ENCODE measurements at places on chromosomes 5 and 9.

DNA sequence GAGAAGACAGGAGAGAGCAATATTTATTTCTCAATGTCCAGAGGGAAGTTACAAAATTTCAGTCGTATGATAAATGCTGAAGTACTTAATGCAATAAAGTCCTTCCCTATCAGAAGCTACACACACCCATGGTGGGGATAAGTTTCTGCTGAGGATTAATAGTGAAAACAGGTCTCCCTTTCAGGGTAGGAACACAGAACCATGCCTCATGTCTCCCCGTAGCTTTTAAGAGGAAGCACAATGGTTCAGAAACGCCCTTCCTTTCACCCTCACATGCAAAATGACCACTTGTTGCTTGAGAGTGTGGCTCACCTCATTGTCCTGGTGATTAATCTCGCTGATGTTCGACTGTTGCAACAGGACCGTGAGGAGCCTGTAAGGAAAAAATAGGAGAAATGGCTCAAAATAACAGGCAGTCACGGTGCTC is 73.6 kb downstream of the ANKRD55 start:
- ATAC-seq = peak; percentile 51

- peak; percentile 18 for ATAC-seq
Observed at GRCh38 chr9:121289026-121289771, 21.2 kb downstream of the GSN start.

DNA sequence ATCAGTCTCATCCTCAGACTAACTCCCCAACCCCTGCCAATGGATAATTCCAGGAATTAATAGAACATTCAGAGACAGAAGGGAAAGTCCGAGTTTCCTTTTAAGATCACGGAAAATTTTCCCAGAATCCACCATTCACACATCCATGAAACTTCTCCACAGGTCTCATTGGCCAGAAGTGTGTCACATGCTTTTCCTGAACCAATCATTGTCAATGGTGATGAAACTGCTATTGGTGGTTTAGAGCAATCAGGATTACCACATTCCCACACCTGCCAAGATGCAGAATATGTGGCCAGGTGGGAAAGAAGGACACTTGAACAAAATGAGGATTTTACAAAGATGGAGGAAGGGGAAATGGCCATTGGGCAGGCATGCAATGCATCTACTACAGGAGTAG is 29.3 kb upstream of the SNX2 start:
- no peak for ATAC-seq

DNA sequence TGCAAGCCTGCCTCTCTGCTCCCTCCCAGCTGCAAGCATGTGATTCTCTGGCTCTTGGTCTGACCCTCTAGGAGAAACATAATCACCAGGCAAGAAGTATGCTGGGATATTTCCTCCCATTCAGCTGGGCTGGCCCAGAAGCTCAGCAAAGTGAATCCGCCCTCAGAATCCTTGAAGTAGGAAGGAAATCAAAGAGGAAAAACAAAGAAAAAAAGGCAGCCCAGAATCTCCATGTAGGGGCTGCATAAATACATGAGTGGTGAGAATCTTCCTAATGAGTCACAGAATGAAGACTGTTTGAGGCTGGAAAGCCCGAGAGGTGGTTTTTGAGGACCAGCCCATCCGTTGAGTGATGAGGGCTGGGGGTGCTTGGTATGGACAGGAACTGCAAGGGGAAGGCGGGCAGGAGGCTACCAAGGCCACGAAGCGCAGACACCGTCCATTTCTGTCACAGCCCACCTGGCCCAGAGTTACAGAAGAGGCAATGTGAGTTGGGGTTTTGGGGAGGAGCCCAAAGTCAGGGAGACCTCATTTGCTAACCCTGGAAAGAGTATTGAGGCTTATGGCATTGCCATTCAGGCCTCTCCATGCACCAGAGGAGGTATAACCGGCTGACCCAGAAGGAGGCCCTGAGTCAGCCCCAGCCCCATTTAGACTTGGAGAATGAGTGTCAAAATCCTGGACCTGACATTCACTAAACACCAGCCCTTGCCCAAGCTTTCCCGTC is 33.4 kb upstream of the TGFBR1 start:
- no peak for ATAC-seq

GRCh38 chr5:80125962-80126480 is 90.9 kb downstream of the THBS4 start:
- ATAC-seq = no peak

GRCh38 chr9:96172797-96173196 is 129.2 kb downstream of the HSD17B3 start:
- no peak for ATAC-seq

DNA sequence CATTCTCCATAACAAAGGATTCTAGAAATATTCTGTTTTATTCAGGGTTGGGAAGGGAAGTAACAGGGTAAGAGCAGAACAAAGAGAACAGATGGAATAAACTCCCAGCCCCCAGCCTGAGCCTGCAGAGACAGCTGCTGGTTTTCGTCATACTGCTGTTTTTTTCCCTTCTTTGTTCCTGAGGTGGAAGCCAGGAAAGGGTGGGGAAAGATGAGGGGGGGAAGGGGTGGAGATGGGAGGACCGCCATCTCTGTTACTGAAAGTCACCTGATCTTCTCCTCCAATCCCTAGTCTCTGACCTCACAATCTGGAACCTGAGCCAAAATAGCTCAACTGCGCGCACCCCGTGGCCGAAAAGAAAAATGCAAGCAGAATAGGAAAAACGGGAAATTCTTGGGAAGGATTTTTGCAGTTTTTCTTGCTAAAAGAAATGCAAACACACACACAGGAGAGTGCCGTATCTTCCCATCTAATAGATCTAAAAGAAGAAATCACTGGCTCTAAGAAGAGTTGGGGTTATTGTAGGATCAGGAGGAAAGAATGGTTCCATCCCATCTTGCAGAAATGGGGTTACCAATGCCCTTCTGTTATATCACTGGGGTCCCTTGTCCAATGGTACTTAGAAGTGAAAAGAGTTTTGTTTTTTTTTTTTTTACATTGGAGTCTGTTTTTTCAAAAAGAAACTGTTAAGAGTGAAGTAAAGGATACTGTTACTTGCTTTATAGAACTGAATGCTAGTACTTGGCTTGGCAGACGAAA is 57.9 kb downstream of the DIAPH1 start:
- peak; percentile 90 for ATAC-seq

GRCh38 chr5:147317978-147318684 is 83.3 kb downstream of the STK32A start:
- ATAC-seq = no peak

- peak; percentile 70 for ATAC-seq
Observed at GRCh38 chr5:96433066-96433447, at the start of gene PCSK1. TSS of gene PCSK1 (minus strand) at chr5:96433248. CDS start at chr5:96433042, 206 bp downstream.

GRCh38 chr9:75938946-75939345 is 48.5 kb downstream of the PCSK5 start:
- ATAC-seq = no peak

DNA sequence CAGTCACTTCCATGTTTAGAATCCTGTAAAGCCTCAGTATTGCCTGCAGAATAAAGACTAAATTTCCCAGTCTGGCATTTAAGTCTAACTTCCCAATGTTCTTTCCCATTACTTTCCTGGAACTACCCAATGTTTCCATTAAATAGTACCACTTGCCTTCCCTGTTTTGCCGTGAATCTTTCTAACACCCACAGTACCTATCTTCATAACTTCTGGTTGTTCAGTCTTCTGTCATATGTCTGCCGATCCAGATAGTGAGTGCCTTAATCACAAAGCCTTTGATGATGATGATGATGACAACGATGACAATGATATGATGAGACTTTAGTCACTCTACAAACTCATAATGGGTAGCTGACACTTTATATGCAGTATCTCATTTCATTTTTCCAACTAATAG is 6.6 kb upstream of the HEMGN start:
- ATAC-seq = no peak

GRCh38 chr9:91530829-91531228 is 107.2 kb upstream of the NFIL3 start:
- no peak for ATAC-seq

DNA sequence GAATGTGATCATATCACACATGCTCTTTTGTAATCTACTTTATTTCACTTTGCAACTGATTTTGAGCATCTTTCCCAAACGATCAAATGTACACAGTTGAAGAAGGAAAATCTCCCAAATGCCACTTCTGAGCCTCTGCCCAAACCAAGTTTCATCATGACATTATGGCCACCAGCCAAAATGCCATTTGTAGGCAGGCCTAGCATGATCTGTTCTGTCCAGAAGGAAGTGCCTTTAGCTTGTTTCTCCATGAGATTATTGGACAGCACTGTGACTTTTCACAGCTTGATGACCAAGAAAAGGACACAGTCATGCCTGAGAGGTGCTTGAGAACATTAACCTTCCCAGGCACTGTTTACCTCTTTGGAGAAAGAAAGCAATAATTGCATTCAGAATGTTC is 73.2 kb upstream of the PIP5K1B start:
- ATAC-seq = no peak

- ATAC-seq = no peak
Observed at GRCh38 chr5:132766020-132766805, 10.8 kb downstream of the SEPTIN8 start.

DNA sequence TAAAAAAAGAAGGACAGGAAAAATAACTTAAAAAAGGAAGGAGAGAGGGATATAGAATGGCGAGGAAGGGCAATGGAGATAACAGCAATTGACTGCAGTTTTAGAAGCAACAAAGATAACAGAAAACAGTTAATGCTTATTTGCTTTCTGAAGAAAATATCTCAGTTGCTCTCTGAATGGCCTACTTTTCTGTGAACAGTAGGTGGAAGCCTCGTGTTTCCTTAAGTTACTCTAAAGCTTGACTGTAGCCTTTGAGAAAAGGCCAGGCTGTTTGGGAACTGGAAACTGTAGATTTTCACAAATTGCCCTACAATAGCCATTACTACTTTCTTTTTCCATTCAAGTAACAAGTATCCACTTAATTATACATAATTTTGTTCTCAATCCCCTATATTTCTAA is 404.5 kb downstream of the YTHDC2 start:
- no peak for ATAC-seq

DNA sequence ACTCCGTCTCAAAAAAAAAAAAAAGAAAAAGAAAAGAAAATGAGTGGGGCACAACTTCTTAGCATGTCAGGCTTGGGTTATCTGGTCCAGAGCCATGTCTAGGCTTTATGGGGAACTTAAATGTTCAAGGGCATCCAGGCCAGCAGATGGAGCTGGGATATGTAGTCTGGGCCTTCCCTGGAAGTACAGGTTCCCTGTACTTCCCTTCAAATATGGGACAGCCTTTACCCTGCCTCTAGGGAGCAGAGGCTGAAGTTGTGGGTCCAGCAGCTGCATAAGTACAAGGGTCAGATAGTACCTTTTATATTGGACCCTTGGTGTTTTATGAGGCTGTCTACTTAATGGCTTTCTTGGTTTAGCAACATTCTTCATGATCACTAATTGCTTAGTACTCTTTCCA is 42.1 kb downstream of the FAF2 start:
- no peak for ATAC-seq

DNA sequence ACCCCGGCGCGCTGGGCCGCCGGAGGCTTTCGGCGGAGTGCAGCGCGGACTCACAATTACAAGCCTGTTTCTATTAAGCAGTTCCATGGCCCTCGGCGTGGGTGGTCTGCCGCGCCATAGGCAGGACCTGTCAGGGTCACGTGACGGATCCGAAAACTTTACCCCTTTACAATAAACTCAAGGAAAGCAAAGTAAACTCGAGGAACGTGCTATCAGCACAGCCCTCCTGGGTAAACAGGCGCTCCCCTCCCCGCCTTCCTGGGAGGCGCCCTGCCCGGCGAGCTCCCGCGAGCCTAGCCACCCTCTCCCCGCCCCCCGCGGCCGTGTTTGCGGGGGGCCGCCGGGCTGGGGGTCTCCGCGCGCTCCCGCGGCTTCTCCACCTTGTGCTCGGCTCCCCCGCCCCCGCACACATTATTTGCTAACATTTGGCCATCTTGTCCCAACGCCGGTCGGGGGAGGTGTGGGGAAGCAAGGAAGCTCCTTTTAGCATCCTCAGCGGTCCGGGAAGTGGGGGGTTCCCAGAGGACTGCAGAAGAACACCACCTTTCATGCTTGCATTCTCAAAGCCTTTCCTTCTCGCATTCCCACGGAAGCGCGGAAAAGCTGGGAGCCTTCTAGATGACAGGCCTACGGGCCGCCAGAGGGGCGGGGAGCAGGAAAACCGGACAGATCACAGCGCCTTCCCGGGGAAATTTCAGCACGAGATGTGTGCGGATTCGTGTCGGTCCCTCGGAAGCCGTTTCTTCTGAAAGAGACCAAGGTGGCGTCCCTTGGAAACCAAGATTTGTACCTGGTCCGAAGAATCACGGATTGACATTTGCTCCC is at the start of gene PTCH1:
Gene PTCH1, minus strand, starts transcription at position 238 of the 825 bp plus-strand sequence.
- peak; percentile 74 for ATAC-seq

DNA sequence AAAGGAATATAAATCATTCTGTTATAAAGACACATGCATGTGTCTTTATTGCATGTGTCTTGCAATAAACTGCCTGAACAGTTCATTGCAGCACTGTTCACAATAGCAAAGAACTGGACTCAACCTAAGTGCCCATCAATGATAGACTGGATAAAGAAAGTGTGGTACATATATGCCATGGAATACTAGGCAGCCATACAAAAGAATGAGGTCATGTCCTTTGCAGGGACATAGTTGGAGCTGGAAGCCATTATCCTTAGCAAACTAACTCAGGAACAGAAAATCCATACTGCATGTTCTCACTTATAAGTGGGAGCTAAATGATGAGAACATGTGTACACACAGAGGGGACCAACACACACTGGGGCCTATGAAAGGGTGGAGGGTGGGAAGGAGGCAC is 63.7 kb upstream of the CHD1 start:
- ATAC-seq = no peak

GRCh38 chr5:137696481-137696880 is 39.4 kb downstream of the KLHL3 start:
- ATAC-seq = no peak

GRCh38 chr5:139473105-139473504 is 2.3 kb downstream of the SMIM33 start:
- ATAC-seq = peak; percentile 42

DNA sequence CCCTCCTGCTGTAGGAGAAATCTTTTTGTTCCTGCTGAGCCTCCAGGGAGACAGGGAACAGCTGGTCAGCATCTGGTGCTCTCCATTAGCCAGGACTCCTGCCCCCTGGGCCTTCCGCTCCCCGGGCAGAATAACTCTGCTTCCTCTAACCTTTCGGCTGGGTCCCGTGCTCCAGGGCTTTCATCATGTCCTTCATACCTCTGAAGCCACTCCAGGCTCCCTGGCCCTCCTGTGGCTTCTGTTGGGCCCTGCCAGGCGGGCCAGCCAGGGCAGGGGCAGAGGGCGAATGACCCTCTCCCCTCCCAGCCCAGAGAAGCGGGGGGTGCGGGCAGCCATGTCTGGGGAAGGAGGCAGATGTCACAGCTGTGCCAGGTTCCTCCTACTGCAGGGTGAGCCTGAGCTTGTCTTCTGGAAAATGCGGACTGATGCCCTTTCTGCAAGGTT is 81.7 kb upstream of the LMX1B start:
- peak; percentile 49 for ATAC-seq

GRCh38 chr5:89769975-89770374 is 639.6 kb downstream of the CETN3 start:
- ATAC-seq = no peak
